CD4-positive, alpha-beta memory T cell (primary cell): ENCODE measurements at places on chromosomes 6 and 20.

GRCh38 chr6:111002350-111002749 is 20.5 kb downstream of the RPF2 start:
- no peak for DNase-seq

DNA sequence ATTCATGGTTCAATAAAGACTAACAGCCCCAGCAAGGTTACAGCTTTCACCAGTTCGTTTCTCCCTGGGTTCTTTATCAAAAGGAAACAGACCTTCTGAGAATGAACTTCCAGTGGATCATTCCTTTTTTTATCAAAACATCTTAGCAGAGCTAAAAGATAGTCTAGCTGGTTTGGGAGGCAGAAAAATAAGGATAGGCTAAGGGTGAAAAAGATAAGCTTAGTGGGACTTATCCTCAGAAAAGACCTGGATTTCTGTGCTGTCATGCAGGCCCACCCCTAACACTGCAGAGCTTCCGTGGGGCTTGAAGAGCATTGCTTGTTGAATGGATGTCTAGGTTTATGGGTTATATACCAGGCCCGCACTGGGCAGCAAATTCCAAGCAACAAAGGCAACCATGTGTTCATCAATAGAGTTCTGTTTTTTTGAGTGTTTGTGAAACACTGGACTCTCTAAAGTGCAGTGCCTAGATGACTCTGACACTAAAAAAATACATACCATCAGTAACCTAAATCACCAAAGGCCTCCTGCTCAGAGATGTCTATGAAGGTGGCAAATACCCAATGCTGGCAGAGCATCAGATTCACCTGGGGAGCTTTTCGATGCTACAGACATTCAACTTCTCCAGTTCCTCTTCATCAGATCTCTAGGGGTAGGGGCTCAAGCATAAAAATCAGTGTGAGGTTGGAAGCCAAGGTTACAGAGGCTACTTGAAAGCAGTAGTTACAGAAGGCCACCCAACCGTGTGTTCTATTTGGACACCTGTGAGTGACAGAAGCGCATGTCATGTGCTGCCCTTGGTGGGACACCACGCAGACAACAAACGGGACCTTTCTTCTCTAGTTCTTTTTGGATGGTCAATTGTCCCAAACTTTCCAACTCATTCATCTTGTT is 53.0 kb downstream of the TNFAIP3 start:
- no peak for DNase-seq

DNA sequence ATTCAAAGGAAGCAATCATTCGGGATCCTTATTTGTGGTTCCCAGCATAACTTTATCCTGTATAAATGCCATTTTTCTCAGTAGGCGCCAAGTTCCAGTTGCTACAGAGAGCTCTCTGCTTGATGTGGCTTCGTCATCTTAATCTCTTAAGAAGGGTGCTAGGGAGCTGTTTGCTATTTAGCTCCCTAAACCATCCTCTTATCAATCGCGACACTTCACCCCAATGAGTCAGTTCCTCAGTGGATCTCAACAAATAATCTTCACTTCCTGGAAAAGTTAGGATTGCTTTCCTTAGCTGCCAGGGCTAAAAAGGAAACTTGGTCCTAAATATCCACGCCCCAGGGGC is 1.3 kb upstream of the NKAIN2 start:
- DNase-seq: no peak

DNA sequence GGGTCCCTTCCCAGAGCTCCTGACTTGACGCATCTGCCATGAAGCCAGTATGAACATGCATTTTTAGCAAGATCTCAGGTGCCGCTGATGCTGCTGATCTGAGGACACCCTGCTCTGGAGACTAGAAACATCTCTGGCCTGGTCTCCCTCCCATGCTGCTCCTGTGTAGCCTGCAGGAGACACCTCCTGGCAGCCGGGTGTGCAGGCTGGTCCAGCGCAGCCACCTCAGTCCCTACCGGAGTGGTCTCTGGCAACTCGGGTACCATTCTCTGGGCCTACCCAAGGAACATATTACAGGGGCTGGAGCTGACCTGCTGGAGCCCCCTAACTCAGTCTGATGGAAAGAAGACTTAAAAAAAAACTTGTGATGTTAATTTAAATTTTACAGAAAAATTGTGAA is 20.1 kb downstream of the PHACTR3 start:
- no peak for DNase-seq

GRCh38 chr6:38337819-38338465 is 301.8 kb downstream of the BTBD9 start:
- DNase-seq: no peak

- no peak for DNase-seq
These were observed 178.2 kb upstream of the HS3ST5 start for GRCh38 chr6:114520976-114521375.

DNA sequence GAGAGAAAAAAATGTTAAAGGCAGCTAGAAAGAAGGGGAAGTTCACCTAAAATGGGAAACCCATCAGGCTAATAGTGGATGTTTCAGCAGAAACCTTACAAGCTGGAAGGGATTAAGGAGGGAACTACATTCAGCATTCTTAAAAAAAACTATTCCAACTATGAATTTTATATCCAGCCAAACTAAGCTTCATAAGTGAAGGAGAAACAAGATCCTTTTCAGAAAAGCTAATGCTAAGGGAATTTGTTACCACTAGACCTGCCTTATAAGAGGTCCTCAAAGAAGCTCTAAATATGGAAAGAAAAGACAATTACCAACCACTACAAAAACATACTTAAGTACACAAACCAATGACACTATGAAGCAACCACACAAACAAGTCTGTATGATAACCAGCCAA is 59.2 kb upstream of the SLC35F1 start:
- no peak for DNase-seq

DNA sequence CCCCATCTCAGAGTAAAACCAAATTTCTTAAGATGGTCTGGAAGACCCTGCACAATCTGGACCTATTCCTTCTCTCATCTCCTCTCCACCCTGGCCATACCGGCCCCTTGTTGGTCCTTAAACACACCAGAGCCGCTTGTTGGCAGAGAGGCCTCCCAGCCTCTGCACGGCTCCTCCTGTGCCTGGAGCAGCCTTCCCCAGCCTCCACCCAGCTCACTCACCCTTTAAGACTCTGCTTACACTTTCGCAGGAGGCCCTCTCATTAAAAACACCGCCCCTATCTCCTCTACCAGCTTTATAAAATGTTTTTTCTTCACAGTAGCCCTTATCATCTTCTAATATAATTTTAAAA is 49.8 kb downstream of the BANF2 start:
- no peak for DNase-seq

- DNase-seq: no peak
These were observed 4.0 kb upstream of the FRMD1 start for GRCh38 chr6:168082860-168083513.

- no peak for DNase-seq
These were observed 24.4 kb downstream of the PTPN1 start for GRCh38 chr20:50534567-50534966.

DNA sequence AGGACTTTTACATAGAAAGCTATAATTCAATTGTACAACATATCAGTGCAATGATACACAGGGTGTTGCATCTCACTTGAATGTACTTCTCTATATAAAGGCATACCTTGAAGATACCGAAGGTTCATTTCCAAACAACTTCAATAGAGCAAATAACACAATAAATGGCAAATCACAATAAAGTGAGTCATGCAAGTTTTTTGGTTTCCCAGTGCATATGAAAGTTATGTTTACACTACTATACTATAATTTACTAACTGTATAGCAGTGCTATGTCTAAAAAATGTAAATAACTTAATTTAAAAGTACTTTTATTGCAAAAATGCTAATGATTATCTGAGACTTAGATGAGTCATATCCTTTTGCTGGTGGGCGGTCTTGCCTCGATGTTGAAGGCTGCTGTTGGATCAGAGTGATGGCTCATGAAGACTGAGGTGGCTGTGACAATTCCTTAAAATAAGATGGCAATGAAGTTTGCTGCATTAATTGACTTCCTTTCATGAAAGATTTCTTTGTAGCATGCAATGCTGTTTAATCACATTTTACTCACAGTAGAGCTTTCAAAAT is 188.8 kb downstream of the TASP1 start:
- DNase-seq: no peak
